Activated T-helper 2 cell treated with anti-CD3 and anti-CD28 coated beads, Interferon-gamma antibody, Interleukin-2, Interleukin-4, amounts not matched to agents 10 μg/mL and 5 μg/mL and 100 μg/mL, durations not matched to agents 14 hours and 24 hours and 36 hours (primary cell): ENCODE measurements at places on chromosomes 3 and 15. TPM values are rescaled to one million over a fixed set of nuclear protein-coding genes. Genes with fewer than 3 reads are reported as not detected.

DNA sequence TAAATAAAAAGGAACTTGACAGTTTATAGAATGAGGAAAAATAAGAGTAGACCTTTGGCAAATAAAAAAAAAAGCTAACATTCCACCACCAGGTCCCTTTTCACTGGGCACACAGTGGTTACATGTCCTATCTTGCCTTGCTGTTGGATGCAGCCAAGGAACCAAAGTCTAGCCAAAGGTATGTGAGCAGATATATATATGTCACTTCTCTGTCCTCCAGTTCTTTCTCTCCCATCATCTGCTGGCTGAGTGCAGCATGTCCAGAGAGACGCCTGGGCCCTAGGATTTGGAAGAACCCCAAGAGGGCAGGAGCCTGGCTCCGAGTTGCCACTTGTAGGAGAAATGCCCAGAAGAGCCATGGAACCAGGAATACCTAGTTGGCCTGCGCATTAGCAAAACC, 104.7 kb downstream of the SERPINI1 start:
- DNase-seq = no peak

- no peak for DNase-seq
Observed at GRCh38 chr3:128328546-128329458, 137.9 kb downstream of the DNAJB8 start.

SLC15A2 gene
- total RNA-seq = 3.5 and 3.9 TPM in 2 replicates

NTRK3 gene
- 0.51 and 0.73 TPM in 2 replicates for total RNA-seq

GRCh38 chr15:89127054-89127702, 38.9 kb downstream of the ABHD2 start:
- DNase-seq = no peak

RTP1 gene
- total RNA-seq = not detected in 2 replicates

DNA sequence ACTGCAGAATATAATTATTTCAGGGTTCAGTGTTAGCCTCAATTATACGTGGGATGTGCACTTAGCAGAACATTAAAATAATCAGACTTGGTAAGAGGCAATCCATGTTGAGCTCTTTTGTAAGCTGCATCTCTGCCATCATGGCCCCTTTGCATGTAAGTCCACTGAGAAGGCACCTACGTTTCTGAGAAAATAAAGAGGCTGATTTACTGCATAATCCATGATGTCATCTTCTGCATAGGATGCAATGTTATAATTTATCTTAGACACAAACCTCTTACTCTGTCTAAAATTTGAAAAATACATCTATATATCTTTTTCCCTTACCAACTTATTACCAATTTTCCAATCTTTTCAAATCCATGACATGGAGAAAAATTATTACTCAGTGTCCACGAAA, 1294.7 kb downstream of the ZPLD1 start:
- no peak for DNase-seq

DNA sequence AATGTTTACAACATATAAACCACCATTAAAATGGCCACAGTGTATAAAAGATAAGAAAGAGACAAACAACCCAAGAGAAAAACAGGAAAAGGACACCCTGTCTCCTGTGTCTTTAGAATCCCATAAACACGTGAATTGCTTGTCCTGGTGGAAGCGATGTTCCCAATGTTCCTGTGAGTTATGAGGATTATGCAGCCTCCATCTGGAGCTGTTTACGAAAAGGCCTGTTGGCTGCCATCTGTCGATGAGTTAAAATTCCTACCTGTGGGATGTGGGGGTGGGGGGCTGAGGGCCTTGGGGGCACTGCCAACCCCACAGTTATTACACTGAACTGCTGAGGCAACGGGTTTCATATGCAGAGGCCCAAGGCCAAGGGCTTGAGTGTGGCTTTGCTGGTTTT, 13.6 kb downstream of the NISCH start:
- DNase-seq = no peak

- DNase-seq = no peak
Observed at GRCh38 chr3:132720228-132720627, 2.0 kb downstream of the NPHP3 start.

DNA sequence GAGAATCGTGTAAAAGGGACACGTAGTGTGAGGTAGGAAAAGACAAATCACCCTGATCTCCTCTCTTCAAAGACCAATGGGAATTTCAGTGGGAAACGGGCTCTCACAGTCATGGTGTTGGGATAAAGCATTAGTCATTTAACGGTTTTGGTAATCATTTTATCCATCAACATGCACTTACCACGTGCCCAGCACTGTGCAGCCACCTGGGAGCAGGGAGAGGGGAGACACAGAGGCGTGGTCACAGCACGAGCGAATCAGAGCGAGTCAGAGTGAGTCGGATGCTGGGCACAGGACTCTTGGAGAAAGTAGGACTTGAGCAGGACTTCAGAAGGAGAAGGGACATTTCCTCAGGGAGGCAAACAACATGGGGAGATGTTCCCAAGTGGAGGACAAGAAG, 130.8 kb downstream of the MINAR1 start:
- DNase-seq = no peak

- no peak for DNase-seq
Observed at GRCh38 chr15:89052474-89052873, 35.8 kb upstream of the ABHD2 start.

DNA sequence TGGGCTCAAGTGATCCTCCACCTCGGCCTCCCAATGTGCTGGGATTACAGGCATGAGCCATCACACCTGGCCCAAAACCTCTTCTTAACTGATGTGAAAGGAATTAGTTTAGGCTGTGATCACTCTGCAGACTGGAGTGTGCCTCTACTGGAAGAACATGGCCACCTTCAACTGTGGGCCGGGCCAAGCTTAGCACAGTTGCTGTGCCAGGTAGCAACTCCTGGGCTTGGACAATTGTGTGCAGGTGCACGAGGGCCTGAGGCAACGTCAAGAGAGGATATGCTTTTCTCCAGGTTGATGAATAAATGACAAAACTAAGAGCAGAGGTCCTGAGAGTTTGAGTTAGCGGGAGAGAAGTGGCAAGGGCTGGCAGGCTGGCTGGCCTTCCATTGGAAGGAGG, 6.5 kb downstream of the FAH start:
- no peak for DNase-seq

DNA sequence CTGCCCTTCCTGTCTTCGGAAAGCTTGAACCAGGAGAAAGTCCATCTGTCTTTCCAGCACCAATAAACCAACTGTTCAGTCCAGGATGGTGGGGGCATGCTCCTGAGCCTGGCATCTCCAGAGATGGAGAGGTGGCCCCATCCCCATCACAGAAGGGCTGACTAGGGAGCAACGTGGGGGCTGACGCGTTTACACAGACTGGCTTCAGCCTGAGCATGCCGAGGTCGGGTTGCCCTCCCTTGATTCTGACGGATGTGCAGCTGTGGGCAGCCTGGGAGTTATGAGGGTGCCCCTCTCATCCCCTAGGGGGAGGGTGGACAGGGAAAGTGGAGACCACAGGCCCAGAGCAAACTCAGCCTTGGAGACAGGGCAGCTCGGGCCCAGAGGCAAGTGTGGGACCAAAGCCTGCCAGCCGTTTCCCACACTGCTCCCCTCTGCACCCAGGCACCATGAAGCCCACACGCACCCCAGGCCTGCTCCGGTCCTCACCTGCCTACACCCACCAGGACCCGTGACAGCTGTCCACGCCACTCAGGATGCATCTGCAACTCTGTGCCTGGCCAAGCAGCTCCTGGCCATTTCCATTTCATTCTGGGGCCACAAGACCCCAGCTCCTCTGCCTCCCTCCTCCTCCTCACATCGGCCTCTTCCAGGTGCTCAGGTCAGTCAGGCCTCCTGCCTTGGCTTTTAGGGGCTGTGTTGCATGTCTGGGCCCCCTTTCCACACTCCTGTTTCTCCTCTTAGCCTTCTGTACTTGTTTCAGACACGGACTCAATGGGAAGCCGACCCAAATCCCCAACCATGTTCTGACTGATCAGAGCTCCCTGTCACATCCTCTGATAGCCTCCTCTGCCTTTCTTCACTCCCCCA, 48.2 kb upstream of the SLC41A3 start:
- no peak for DNase-seq

DNA sequence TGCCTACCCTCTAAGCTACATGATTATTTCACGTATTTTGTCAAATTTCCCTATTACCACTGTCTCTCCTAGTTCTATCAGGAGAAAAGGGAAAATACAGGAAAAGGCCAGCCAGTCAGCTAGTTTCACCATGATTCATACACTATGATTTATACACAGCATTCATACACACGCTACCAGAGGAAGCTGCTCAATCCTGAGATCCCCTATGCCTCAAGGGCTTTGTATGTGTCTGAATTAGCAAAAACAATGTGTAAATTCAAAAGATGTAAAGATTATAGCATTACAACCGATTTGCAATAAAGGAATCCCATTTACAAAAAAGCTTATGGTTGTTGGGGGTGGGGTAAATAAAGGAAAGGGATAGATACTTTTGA, 3.1 kb upstream of the ACKR4 start:
- no peak for DNase-seq

AQP9 gene
- 0.89 and 0.94 TPM in 2 replicates for total RNA-seq

C2CD4A gene
- total RNA-seq = not detected in 2 replicates

PIGZ gene
- 2.1 and 2.4 TPM in 2 replicates for total RNA-seq

DNA sequence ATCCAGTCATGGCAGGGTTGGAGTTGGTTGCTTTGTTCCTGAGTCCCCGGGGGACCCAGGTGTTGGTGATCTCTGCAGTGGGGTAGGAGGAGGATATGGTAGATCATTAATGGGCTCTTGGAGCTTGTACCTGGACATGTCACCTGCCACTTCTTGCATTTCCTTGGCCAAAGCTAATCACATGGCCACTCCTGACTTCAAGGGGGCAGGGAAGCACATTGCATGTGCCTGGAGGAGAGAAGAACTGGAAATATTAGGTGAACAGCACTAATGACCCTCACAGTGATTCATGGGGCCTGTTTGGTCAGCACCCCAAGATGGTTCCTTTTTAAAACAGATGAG, 87.1 kb upstream of the MYZAP start:
- no peak for DNase-seq

DNA sequence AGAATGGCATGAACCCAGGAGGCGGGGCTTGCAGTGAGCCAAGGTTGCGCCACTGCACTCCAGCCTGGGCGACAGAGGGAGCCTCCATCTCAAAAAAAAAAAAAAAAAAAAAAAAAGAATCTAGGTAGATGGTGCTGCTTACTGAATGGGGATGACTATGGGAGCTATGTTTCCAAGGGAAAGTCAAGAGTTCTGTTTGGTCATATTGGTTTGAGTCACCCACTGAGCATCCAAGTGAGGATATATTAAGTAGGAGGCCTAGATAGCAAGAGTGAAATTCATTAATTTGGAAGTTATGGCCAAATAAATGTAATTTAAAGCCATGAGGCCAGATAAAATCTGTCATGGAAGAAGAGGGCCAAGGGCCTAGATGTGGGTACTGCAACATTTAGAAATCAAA, 9.0 kb upstream of the UACA start:
- DNase-seq = no peak

USP3 gene
- total RNA-seq = 41.2 and 47.6 TPM in 2 replicates

GRCh38 chr15:77702211-77702957, 69.7 kb upstream of the LINGO1 start:
- no peak for DNase-seq

HOMER2 gene
- 66.1 and 73.3 TPM in 2 replicates for total RNA-seq

DNA sequence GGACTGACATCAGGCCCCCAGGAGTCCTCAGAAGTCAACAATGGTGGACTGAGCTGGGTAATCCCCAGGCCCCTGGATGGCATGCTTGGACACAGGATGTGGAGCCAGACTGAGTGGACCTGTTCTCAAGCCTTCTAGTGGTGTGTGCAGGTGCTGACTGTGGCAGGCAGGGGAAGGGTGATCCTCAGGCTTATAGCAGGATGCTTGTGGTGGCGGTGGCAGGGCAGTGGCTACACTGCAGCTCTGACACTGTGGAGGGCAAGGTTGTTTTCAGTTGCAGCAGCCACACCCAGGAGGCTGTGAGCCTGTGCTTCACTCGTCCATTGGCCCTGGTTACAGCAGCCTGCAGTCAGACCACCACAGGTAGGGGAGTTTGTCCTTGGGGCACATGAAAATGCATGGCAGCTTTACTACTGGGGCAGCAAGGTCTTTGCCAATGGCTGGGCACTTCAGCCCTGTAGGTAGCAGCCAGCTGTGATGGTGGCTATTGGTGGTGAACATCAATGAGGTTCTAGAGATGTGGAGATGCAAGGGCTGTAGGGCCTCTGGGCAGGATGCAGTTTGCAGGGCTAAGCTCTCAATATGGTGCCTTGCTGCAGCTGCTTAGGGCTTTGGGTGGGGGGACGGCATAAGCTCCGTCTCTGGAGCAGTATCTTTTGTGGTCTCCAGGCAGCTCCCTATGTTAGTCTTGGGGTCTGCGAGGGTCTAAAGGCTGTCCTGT, 17.5 kb upstream of the MYO5A start:
- DNase-seq = no peak

DNA sequence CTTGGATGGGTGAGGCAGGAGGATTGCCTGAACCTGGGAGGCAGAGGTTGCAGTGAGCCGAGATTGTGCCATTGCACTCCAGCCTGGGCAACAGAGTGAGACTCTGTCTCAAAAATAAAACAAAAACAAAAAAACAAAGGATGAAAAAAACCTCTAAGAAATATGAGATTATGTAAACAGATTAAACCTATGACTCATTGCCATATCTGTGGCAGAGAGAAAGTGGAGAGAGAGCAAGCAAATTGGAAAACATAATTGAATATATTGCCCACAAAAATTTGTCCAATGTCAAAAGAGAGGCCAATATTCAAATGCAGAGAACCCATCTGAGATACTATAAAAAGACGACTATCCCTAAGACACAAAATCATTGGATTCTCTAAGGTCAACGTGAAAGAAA, 1106.0 kb downstream of the OTOL1 start:
- DNase-seq = no peak

DNA sequence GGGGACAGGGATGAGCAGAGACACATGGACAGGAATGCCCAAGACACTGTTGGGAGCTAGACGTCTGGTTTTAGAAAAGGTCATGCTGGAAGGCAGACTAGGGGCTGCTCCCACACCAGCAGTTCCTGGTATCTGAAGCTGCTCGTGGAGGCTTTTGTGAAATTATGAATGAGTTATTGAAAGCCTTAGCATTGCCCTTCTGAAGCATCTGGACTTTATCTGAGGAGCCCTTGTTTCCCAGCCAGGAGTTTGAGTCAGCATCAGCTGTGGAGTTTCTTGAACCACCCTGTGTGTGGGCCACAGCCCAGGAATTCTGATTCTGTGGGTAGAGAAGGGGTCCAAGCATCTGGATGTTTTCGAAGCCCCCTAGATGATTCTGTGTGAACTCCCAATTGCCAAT, 258.7 kb downstream of the SLCO3A1 start:
- no peak for DNase-seq

GRCh38 chr15:50881121-50882048, 27.1 kb upstream of the AP4E1 start:
- DNase-seq = no peak

B3GNT5 gene
- 41.0 and 41.7 TPM in 2 replicates for total RNA-seq

TMEM212 gene
- 0.09 TPM in 1 of 2 replicates, not detected in the other for total RNA-seq

GRCh38 chr3:62242831-62243509, 130.4 kb downstream of the FEZF2 start:
- no peak for DNase-seq

DNA sequence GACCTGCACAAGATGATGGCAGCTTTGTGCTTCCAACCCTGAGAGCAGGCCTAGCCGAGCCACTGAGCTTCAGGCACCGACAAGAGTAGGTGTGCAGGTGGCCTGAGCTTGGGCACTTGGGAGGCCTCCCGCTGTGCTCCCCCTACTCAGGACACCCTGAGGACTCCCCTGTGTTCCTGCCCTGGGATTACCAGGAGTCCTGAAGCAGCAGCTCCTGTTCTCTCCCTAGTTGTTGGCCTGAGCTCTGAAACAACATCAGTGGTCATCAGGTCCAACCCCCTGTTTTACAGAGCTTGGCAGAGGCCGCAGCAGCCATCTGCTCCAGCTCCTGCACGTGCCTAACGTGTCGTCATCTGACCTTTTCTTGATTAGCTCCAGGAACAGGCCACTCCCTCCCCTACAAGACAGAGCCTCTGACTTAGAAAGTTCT, 8.0 kb upstream of the MESP2 start:
- no peak for DNase-seq
